ENCODE measurements at places on chromosomes 6 and 20.

GRCh38 chr20:61562491-61562890 is 310.4 kb downstream of the CDH4 start:
- no peak for DNase-seq

DNA sequence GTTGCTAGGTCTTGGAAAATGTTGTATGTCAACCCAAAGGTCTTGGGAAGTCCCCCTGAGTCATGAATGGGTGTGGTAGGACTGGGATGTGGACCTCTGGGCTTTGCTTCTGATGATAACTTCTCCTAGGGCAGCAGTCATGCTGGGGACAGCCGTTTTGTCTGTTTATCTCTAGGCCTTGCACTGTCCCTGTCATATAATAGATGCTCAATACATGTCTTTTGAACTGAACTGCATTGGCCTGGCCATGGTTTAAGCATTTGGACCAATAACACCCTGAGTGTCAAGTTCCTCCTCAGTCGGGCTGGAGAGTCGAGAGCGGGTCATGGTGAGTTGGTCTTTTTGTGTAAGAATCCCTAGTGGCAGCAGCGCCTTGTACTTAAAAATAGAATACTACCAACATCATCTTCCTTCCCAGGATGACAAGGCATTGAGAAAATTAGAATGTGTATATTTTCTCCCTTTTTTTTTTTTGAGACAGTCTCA is 43.1 kb downstream of the E2F3 start:
- no peak for DNase-seq

GRCh38 chr20:49790077-49790798 is 22.4 kb upstream of the SLC9A8 start:
- DNase-seq, result no peak

DNA sequence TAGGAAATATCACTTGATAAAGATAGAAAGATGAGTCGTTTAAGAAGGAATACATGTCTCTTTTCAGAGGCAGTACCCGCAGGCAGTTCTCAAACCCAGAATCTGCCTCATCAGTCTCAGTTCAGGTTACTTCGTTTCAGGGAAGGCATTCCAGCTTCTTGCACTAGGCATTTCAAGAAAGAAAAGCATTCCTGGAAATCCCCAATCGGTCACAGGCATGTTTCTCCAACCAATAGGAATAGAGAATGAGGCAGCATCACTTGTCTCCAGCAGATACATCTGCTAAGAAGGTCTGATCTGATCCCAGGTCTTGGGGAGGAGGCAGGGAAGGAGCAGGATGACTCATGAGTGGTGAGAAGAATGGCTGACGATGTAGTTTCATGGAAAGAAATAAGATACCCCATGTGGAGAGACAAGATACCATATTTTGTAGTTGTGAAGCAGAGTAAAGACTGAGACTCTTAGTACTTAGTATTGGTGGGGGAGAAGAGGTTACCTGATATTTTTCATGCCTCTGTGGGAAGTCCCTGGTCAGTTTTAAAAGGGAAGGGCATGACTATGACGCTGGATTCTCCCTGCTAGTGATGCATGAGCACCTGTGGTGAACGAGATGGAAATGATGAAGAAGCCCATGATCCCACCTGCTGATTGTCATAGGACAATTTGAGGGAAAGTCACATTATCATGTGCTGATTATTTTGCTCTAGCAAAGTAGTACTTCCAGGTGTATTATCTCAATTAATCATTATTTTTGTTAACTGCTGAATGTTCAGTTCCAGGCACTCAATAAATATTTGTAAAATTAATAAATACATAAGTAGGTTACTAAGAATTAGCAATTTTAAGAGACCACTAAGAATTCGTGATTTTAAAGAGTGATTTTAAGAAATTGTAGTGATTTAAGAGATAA is 20.3 kb upstream of the HLA-DRB1 start:
- DNase-seq, result no peak

GRCh38 chr6:160462551-160463109 is 114.5 kb downstream of the SLC22A3 start:
- no peak for DNase-seq

GRCh38 chr20:31877684-31878083 is 7.2 kb downstream of the TTLL9 start:
- DNase-seq, result no peak

DNA sequence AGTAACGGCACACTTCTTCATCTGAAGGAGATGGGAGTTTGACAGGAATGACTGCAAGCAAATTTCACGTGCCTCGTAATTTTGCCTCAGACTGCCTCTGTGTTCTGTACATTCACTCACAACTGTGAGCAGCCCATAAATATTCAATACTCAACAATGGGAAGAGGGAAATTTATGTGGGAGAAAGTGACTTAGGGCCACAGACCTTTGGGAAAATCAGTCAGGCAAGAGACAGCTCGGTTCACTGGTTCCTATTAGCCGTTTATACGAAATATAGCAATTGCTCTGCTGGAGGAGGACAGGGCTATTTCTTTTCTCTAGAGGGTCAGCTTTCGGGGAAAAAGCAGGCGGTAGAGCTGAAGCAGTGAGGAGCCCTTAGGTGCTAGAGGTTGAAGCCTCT is 28.0 kb downstream of the OPN5 start:
- DNase-seq, result no peak

DNA sequence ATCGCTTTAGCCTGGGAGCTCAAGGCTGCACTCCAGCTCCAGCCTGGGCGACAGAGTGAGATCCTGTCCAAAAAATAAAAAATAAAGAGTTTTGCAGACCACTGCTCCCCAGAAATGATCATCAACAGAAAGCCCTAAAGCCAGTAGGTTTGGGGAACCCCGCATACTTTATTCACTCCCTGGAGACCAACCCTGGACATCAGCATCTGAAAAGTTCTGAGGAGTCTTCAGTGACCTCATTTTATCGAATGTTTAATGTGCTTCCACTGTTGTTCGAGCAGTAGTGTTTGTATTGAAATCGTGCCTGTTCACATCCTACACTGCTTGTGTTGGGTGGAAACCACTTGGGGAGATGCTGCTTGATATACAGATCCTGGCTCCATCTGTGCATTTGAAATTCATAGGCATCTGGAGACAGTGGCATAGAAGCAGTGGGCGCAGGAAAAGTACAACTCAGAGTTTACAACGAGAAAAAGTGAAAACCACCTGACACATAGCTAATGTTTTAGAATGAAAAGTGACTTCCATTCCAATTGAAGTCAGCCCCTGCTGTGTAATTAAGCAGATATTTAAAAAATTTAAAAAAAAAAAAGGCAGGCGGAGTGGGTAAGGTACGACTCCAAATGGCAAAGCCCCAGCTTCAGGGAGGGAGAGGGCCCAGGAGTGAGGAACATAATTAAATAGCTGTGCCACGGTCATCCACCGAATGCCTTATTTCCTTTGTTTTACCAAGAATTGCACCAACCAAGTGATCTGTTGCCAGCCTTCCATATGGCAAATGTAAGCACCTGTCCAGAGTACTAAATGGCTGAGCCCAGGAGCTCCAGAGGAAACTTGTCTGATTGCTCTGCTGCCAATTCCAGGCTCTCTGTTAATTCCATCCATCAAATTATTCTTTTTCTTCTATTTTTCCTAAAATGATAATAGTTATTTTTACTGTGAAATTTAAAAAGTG is 100.4 kb upstream of the NAA20 start:
- DNase-seq, result no peak

GRCh38 chr6:121143476-121143875 is 190.8 kb downstream of the TBC1D32 start:
- DNase-seq, result no peak

GRCh38 chr20:59661153-59661552 is 56.8 kb downstream of the PHACTR3 start:
- DNase-seq, result no peak

DNA sequence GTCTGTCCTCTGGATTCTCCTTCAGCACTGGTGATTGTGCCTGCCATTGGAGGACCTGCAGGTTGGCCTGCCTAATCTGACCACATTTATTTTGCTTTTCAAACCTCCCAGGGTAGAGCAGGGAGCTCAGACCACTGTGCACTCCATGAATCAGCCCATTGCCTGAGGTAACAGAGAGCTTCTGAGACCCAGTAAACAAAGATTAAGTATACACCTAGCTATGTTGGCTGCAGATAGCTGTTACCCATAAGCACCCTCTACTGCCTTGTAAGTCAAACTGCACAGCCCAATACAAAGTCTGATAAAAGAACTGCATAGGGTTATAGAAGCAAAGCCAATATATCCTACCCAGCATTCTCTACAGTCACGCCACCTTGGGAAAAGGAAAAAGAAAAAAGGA is 338.7 kb downstream of the HTR1B start:
- no peak for DNase-seq

GRCh38 chr6:10381830-10382208 is 33.1 kb downstream of the TFAP2A start:
- DNase-seq, result no peak

DNA sequence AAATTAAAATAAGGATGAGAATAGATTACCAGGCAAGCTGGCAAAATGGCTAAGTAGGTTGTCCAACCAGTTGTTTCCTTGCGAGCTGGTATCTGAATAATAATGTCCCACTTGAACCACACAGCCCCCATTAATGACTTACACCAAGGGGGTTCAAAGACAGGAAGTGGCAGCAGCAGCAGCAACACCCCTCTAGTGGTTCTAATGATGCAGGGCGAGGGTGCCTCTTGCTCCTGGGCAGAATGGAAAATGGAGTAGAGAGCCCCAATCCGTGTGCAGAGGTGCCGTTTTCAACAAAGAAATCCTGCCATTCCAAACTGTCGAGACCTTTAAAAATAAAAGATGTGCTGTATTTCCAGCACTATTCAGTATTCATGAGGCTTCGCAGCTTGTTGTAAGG is 218.1 kb downstream of the TSHZ2 start:
- no peak for DNase-seq

DNA sequence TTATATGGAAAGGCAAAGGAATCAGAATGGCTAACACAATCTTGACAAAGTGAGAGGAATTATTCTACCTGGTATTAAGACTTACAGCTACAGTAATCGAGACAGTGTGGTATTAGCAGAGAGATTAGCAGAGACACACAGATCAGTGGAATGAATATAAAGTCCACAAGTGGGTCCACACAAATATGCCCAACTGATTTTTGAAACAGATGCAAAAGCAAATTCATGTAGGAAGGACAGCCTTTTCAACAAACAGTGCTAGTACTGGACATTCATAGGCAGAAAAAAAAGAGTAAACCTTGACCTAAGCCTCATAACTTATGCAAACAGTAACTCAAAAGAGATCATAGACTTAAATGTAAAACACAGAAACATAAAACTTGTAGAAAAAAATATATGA is 22.6 kb downstream of the HACE1 start:
- DNase-seq, result no peak

DNA sequence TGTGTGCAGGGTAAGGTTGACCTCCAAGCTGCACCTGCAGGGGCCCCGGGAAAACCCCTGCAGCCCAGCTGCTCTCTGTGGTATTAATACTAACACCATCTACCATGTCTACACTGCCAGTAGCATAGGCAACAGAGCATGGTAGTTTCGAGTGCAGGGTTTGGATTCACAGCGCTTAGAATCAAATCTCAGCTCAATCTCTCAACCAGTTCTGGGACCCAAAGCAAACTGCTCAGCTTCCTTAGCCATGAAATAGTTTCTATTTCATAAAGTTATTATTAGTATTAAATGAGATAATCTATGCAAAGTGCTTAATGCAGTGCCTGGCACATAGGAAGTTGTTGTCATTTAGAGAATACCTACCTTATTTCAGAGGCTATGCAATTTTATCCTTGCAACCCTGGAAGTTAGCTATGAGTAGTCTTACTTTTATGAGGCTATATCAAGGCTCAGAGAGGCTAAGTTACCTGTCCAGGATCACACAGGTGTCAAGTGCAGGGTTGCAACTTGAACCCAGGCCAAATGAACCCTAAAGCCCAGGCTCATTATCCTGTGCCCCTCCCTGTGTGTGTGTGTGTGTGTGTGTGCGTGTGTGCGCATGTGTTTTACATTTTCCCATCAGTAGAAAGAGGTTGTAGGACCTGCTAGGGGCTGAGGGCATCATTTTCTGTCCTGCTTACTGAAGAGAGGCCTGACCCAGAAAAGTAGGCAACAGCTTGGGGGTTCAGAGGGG is 27.6 kb upstream of the MRPS18A start:
- no peak for DNase-seq

DNA sequence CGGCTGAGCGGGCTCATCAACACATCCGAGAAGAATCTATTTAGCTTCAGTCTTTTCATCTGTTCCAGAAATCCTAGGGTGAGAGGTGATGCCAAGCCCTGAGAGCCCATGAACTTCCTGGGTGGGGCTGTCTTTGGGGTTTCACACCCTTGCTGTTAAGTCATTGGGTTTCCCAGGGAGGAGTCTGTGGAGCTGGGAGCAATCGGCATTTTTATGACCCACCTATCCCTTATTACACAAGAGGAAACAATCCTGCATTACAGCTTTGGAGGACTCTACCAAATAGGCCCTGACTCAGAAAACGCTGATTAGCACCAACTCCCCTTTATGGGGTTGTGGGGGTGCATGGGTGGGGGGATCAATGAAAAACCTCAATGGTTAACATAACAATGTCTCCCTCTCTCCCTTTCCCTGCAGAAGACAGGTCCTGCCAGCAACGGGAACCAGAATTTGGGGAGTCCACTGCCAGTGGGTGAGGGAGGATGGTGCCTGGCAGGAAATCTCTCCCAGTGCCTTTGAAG is 46.3 kb downstream of the EZR start:
- no peak for DNase-seq

DNA sequence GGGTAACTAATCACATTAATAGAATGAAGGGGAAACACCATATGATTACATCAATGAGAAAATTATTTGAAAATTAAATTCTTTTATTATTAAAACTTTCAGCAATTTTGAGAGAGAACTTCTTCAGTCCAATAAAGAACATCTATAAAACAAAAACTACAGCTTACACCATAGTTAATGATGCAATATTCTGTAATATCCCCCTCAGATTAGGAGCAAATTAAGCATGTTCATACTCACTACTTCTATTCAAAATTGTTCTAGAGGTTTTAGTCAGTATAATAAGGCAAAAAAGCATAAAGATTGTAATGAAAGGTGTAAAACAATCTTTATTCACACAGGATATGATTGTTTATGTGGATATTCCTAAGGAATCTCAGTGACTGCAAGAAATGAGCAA is 465.4 kb downstream of the CD109 start:
- no peak for DNase-seq

DNA sequence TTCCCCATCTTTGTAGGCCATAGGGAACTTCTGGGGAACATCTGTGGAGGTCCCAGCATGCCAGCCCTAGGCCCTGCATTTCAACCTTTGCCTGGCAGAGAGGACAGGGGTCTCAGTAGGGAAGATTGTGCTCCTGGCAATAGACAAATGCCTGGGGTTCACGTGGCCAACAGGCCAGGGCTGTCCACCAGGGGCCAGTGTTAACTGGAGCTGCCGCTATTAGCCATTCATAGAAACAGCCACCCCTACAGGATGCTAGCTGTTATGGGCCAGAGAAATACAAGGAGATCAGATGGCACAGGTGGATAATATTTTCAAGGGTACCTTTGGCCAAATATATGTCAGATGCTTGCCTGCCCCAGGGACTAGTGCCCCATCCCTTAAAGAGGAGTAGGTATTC is 932.9 kb downstream of the QKI start:
- no peak for DNase-seq

DNA sequence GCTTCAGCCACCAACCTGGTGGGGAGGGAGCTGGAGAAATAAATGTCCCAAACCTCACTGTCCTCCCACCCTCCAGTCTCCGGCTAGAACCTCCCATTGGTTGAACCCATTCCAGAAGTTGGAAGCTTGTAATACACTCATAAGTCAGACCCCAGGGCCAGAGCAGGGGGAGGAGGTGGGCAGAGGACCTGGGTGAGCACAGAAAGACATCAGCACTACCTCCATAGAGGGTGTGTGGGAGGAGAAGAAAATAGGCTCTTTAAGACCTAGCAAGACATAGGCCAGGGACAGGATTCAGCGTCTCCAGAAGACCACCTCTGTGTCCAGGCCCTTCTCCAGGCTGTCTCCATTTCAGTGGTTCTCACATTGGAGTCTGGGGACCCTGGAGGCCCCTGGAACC is 73.3 kb upstream of the TOP1 start:
- no peak for DNase-seq

Measured in stimulated activated CD4-positive, alpha-beta T cell treated with anti-CD3 and anti-CD28 coated beads, Interleukin-1b, Interleukin-23, amount 100 ng/mL, for 4 hours (primary cell).